ENCODE measurements at places on chromosomes 16 and 17. TPM values are rescaled to one million over a fixed set of nuclear protein-coding genes. Genes with fewer than 3 reads are reported as not detected.

GRCh38 chr17:9839433-9839832 lies 13.7 kb downstream of the GLP2R start:
- H3K27me3 ChIP-seq: peaks cover 23% of the 10 kb centered on the region
- H3K27ac ChIP-seq: no peak overlapping the region
- DNase-seq: no peak
- H3K36me3 ChIP-seq: no peaks in the 10 kb centered on the region
- H3K4me3 ChIP-seq: no peak overlapping the region
- H3K4me1 ChIP-seq: no peaks in the 10 kb centered on the region

DNA sequence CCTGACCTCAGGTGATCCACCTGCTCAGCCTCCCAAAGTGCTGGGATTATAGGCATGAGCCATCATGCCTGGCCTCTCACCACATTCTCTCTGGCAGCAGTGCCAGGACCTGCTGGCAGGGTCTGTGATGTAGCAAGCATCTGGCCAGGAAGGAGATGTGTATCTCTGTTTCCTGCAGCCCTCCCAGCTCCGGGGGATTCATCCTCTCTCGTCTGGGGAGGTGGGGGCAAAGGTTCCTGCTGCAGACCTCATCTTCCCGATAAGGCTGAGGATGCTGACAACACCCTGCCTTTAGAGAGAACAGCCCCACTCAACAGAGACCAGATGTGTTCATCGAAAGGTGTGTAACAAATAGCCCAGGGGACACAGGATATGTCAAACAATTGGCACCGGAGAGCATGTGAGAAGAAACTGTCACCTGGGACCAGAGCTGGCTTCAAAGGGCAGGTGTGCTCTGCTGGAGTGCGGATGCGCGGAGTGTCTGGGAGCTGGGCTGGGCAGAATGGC lies 54.8 kb upstream of the SEC14L1 start:
- peaks cover 13% of the 10 kb centered on the region for H3K27me3 ChIP-seq
- peaks cover 52% of the 10 kb centered on the region for H3K4me1 ChIP-seq
- peak overlapping the region; percentile 42 for H3K27ac ChIP-seq
- H3K36me3 ChIP-seq: peaks cover 22% of the 10 kb centered on the region

DNA sequence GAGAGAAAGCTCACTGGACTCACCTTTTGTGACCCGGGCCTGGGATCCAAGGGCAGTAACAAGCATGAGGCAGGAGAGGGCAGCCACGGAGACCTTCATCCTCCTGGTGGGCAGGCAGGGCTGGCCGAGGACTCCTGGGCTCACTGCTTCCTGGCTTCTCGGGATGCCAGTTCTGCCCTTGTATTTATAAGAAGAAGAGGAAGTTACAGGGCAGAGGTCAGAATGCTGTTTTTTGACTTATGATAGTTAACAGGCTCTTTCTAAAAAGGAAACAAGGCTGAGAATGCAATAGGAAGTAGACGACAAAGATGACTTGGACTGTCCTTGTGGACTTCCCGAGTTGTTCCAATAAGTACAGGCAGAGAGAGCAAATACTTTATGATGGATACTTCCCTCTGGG lies at the start of gene CCL23:
CCL23 (minus strand) TSS at position 174 of the 400 bp plus-strand sequence; CDS start at position 99, 75 bp downstream.
- H3K27me3 ChIP-seq: peaks cover 56% of the 10 kb centered on the region
- H3K36me3 ChIP-seq: no peaks in the 10 kb centered on the region
- H3K4me1 ChIP-seq: no peaks in the 10 kb centered on the region
- no peak for DNase-seq

GRCh38 chr17:80561541-80562114 lies 17.0 kb downstream of the RPTOR start:
- DNase-seq: no peak
- H3K4me3 ChIP-seq: no peak overlapping the region

DNA sequence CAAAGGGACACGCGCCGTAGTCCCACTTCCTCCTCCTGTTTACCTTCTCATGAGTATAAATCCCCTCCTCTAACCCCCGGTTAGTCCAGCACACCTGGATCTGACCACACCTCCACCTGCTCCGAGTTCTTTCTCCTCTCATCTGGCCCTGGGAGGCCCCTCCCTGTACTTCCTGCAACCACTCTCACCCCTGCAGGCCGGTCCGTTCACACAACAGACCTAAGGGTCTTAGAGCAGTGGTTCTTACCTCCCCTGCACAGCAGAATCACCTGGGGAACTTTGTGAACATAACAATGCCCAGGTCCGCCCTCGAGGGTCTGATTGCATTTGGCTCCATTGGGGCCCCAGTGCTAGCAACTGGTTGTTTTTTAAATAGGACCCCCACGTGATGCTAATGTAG lies 24.8 kb downstream of the TMEM114 start:
- no peak overlapping the region for H3K4me3 ChIP-seq
- peaks cover 8% of the 10 kb centered on the region for H3K27me3 ChIP-seq
- H3K4me1 ChIP-seq: no peaks in the 10 kb centered on the region
- no peak for DNase-seq

The TBC1D3G gene
- 7.2 TPM for total RNA-seq

The ALKBH5 gene
- 133 TPM for total RNA-seq

GRCh38 chr16:53905028-53905427 lies 201.1 kb downstream of the FTO start:
- no peak for DNase-seq
- H3K27me3 ChIP-seq: no peaks in the 10 kb centered on the region
- no peak overlapping the region for H3K27ac ChIP-seq
- peaks cover 18% of the 10 kb centered on the region for H3K4me1 ChIP-seq

DNA sequence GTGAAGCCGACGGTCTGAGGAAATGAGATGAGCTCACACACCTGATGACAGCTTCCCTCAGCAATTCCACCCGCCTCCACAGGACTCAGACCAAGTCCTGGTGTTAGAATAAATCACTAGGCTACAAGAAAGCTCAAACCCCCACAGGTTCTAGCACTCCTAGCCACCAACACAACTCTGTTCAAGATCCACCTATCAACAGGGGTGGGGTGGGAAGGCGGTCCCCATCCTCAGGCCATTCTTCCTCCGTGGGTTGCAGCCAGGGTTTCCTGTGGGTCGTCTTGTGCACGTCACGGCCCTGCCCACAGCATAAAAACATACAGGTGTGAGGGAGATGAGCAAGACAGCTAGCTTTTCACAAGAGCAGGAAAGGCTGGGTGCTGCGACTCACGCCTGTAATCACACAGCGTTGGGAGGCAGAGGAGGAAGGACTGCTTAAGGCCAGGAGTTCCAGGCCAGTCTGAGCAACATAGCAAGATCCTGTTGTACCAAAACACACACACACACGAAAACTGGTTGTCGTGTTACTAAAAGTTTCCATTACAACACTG lies 81.1 kb downstream of the ANKRD11 start:
- DNase-seq: peak; percentile 61
- peak overlapping the region; percentile 65 for H3K4me3 ChIP-seq
- H3K36me3 ChIP-seq: no peaks in the 10 kb centered on the region
- H3K4me1 ChIP-seq: peaks cover 92% of the 10 kb centered on the region

- DNase-seq: no peak
- no peak overlapping the region for H3K27ac ChIP-seq
- peaks cover 24% of the 10 kb centered on the region for H3K27me3 ChIP-seq
- no peaks in the 10 kb centered on the region for H3K36me3 ChIP-seq
- no peaks in the 10 kb centered on the region for H3K4me1 ChIP-seq
These were observed 57.0 kb upstream of the KIFC3 start for GRCh38 chr16:57859331-57859730.

DNA sequence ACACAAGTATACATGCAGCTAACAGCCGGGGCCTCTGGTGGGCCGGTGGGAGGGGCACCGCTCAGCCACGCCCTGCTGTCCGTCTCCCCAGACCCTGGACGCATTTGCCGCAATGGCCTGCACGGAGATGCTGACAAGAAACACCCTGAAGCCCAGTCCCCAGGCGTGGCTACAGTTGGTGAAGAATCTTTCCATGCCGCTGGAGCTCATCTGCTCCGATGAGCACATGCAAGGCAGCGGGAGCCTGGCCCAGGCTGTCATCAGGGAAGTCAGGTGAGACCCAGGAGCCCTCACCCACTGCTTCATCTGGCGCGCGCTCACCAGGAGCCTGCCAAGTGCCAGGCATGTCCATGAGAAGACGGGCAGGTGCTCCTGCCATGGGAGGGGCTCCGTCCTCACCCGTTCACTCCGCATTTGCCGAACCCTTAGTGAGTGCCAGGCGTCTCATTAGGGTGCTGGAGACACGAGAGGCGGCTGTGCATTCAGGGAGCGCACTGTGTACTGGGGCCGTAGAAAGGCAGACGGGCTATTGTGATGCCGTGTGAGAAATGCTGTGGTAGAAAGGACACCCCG lies 51.4 kb upstream of the ENDOV start:
- DNase-seq: no peak
- H3K4me3 ChIP-seq: no peak overlapping the region
- H3K4me1 ChIP-seq: no peaks in the 10 kb centered on the region
- H3K36me3 ChIP-seq: peaks cover 61% of the 10 kb centered on the region
- no peaks in the 10 kb centered on the region for H3K27me3 ChIP-seq

- H3K4me3 ChIP-seq: peak overlapping the region; percentile 72
- peak overlapping the region; percentile 66 for H3K27ac ChIP-seq
- DNase-seq: peak; percentile 82
- H3K27me3 ChIP-seq: no peaks in the 10 kb centered on the region
These were observed 11.7 kb downstream of the CCDC57 start for GRCh38 chr17:82200743-82201497.

- no peaks in the 10 kb centered on the region for H3K36me3 ChIP-seq
- no peak overlapping the region for H3K4me3 ChIP-seq
- DNase-seq: no peak
- peaks cover 34% of the 10 kb centered on the region for H3K27me3 ChIP-seq
- no peak overlapping the region for H3K27ac ChIP-seq
These were observed 10.0 kb downstream of the SLC38A8 start for GRCh38 chr16:84032458-84033178.

- H3K27ac ChIP-seq: peak overlapping the region; percentile 99
- H3K4me1 ChIP-seq: peaks cover 63% of the 10 kb centered on the region
- H3K36me3 ChIP-seq: peaks cover 10% of the 10 kb centered on the region
- DNase-seq: peak; percentile 37
These were observed 1.3 kb downstream of the METTL23 start for GRCh38 chr17:76727745-76728456.

The MEFV gene
- total RNA-seq: 0.21 TPM

The KIF19 gene
- 0.25 TPM for total RNA-seq

DNA sequence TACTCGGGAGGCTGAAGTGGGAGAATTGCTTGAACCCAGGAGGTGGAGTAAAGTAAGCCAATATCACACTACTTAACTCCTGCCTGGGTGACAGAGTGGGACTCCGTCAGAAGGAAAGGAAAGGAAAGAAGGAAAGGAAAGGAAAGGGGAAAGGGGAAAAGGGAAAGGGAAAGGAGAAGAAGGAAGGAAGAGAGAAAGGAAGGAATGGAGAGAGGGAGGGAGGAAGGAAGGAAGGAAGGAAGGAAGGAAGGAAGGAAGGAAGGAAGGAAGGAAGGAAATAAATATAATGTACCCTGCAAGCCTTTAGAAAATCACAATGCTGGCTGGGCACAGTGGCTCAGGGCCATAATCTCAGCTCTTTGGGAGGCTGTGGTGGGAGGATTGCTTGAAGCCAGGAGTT lies 27.3 kb downstream of the SLC5A11 start:
- no peak overlapping the region for H3K27ac ChIP-seq
- DNase-seq: no peak
- H3K27me3 ChIP-seq: no peaks in the 10 kb centered on the region
- no peak overlapping the region for H3K4me3 ChIP-seq
- H3K4me1 ChIP-seq: no peaks in the 10 kb centered on the region

- no peaks in the 10 kb centered on the region for H3K4me1 ChIP-seq
- no peaks in the 10 kb centered on the region for H3K36me3 ChIP-seq
- DNase-seq: no peak
- H3K4me3 ChIP-seq: no peak overlapping the region
- H3K27me3 ChIP-seq: no peaks in the 10 kb centered on the region
These were observed 19.4 kb upstream of the CRISPLD2 start for GRCh38 chr16:84800158-84800978.

- H3K27me3 ChIP-seq: peaks cover 14% of the 10 kb centered on the region
- H3K4me3 ChIP-seq: no peak overlapping the region
- no peak overlapping the region for H3K27ac ChIP-seq
- no peak for DNase-seq
These were observed 531 bp upstream of the CDH8 start for GRCh38 chr16:62036802-62037135.

- DNase-seq: no peak
- peaks cover 41% of the 10 kb centered on the region for H3K4me1 ChIP-seq
- no peaks in the 10 kb centered on the region for H3K27me3 ChIP-seq
- no peaks in the 10 kb centered on the region for H3K36me3 ChIP-seq
- H3K4me3 ChIP-seq: peak overlapping the region; percentile 23
These were observed 52.2 kb downstream of the SDK2 start for GRCh38 chr17:73592079-73592415.

DNA sequence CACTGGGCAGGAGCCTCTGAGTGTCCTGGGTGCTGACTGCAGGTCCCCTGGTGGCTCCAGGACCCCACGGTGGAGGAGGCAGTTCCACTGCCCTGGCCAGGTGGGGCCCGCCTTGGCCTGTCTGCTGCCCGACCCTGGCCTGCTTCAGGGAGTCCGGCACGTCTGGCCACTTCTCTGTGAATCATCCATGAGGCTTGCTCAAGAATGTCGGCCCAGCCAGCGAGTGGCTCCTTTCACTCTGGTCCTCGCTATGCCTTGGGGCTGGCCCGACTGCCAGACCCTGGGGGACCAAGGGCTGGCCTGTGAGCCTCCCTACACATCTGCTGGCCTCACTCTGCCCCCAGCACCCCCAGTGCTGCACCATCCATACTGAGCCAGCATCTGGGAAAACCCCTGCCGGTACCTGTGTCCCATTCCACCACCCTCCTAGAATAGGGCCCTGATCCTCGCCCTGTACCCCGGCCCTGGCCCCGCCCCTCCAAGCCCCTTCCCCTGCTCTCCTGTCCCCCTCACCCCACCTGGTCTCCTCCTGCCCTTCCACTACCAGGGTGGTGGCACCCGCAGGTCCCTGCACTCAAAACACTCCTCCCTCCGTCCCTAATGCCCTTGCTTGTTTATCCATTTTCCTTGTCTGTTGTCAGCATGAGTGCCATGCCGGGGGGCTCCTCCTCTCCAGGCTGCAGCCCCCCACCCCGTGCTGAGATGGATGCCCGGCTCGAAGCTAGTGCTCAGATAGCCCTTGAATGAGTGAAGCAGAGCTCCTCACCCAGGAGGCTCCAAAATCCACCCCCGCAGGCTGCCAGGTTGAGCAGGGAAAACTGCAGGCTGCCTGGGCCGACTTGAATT lies 35.5 kb downstream of the ADCY7 start:
- no peak for DNase-seq
- H3K36me3 ChIP-seq: peaks cover 1% of the 10 kb centered on the region
- H3K27me3 ChIP-seq: no peaks in the 10 kb centered on the region

The SEPTIN12 gene
- total RNA-seq: not detected

The CMTM1 gene
- total RNA-seq: 10.1 TPM

The FBXL16 gene
- total RNA-seq: 8.8 TPM

GRCh38 chr17:19533718-19534561 lies at the start of gene SLC47A1:
SLC47A1 (plus strand) TSS chr17:19533854; CDS start chr17:19533940, 86 bp downstream.
- H3K36me3 ChIP-seq: no peaks in the 10 kb centered on the region
- DNase-seq: peak; percentile 22
- peak within 1 kb of the TSS; percentile 25 for H3K27ac ChIP-seq
- H3K4me1 ChIP-seq: peaks cover 20% of the 10 kb centered on the region
- H3K4me3 ChIP-seq: peak within 1 kb of the TSS; percentile 78

The LGALS9B gene
- not detected for total RNA-seq
